ENCODE measurements at places on chromosomes 2 and 18. TPM values are rescaled to one million over a fixed set of nuclear protein-coding genes. Genes with fewer than 3 reads are reported as not detected.
A peak's percentile ranks its signal among the peaks of the same experiment; 100 is the strongest.

MALL gene
- 0.77 TPM for total RNA-seq

DNA sequence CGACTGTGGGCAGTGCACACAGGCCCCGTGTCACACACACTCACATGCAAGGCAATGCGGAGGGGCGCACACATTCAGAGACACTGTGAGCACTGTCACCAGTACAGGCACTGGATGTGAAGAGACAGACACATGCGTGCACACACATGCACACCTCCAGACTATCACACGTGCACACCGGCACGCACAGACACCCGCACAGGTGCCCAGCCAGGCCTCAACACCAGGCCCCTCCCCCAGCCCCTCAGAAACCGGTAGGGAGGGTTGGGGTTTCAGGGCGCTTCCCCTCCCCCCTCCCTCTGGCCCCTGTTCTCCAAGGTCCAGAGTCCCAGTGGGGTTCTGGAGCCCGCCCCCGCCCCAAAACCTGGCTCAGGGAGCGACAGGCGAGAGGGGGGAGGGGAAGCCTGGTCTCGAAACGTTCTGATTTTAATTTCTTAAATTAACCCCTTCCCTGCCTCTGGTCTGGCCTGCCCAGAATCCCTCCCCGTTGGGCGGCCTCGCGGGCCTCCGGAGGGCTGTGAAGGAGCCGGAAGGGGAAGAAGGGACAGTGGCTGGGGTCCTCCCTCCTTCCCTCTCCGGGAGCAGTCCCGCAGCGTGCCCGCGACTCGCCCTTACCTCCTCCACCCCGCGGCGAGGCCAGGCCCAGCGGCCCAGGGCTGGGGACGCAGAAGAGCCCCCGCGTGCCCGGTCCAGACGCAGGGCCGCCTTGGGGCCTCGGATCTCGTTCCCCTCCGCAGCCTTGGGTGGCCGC is 558 bp downstream of the FBXO41 start:
- peak; percentile 11 for DNase-seq

- peak; percentile 92 for DNase-seq
These were observed at the start of gene ODC1 for GRCh38 chr2:10447895-10448575. Gene ODC1 (minus strand): TSS chr2:10448327. CDS start chr2:10445032, 3,295 bp downstream.

ANKRD29 gene
- not detected for total RNA-seq
